ENCODE measurements at places on chromosomes 12 and 14. TPM values are rescaled to one million over a fixed set of nuclear protein-coding genes. Genes with fewer than 3 reads are reported as not detected.

RHOF gene
- total RNA-seq, result 25.5 TPM

BCL2L2 gene
- total RNA-seq, result 36.6 TPM

- no peak for DNase-seq
These were observed 160.0 kb downstream of the TPH2 start for GRCh38 chr12:72098622-72099021.

DNA sequence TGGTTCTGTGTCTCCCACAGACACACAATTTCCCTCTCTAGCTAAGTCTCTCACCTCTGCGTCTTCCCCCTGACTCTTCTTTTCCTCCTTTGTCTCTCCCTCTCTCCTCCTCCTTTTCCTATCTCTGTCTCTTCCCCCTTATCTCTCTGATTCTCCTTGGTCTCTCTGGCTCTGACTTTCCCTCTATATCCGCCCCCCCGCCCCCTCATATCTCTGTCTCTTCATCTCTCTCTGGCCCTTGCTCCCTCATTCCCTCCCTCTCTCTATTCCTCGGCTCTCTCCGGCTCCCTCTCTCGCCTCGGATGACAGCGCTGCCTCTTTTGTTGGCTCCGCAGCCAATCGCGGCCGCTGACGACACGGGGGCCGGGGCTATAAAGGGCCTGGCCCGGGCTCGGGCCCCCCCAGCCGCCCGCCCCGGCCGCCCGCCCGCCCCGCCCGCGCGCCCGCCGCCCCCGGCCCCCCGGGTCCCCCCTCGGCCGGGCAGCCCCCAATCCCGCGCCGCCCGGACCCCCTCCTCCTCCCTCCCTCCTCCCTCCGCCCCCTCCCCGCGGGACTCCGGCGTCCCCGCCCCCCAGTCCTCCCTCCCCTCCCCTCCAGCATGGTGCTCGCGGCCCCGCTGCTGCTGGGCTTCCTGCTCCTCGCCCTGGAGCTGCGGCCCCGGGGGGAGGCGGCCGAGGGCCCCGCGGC, at the start of gene GDF11:
Gene GDF11 (plus strand): TSS at position 404 of the 687 bp plus-strand sequence. CDS start 195 bp downstream, at position 599.
- DNase-seq, result peak; percentile 81

DNA sequence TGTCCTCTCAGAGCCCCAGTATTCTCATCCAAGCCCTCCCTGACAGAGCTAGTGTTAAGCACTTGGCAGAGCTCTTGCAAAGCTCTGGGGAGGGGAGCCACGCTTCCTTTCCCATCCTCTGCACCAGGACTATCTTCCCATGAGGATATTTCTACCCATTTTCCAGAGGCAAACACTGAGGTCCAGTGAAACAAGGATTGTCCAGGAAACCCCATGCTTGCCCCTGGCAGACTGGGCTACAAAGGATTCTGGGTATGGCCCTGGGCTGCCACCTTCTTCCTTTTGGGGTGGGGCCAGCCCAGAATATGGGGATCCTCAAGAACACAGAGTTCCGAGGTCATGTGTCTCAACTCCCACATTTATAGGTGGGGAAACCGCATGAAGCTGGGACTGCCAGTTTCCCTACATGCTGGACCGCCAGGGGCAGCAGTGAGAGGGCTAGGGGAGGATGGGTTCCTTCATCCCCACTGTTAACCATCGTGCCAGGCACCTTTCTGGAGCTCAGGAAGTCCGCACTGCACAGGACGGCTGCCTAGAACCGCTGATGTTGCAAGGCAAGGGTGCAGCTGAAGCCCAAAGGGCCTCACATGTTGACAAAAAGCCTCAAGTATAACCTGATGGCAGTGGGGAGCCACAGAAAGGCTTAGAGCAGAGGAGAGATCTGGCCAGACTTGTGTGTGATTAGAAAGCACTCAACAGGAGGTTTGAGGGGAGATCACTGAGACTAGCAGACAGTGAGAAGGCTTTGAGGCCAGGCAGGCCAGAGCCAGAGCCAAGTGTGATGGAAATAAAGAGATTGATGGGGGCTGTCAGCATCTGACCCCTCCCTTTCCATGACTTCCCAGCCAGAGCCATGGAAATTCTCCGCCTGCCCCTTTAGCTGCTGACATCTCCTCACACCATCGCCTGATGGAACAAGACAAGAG, 5.5 kb upstream of the CCDC85C start:
- DNase-seq, result no peak

DNA sequence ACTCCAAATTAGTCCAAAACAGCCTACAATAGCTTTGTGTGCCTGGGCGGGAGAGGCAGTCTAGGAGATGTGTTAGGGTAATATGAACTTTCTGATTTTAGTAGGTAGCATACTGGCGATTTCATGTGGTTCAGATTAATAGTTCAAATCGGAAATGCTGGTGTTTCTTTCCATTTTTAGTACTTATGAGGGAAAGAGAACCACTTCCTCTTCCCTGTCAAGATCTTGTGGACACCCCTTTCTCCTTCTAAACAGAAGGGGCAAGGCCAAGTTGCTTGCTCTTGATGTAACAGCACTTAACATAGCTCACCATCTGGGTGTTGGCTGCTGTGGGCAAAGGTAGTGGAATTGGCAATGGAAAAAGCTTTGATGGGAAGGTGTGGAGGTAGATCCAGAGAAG, 32.2 kb upstream of the IGF1 start:
- no peak for DNase-seq
